Stomach (tissue), 19 donors: ENCODE measurements at places on chromosomes 5 and 9. TPM values are rescaled to one million over a fixed set of nuclear protein-coding genes. Genes with fewer than 3 reads are reported as not detected.

DNA sequence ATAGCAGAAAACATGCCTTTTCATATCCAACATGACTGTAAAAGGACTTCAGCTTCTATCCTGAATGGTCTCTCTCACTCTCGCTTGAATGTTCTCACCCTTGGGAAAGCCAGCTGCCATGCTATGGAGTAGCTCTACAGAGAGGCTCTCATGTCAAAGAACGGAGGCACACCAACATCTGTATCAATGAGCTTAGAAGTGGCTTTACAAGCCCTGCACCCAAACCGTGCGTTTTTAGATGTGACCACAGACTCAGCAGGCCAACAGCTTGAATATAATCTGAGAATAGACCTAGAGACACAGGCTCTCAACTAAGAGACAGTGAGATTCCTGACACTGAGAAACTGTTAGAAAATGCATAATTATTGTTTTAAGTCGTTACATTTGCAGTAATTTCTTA is 1231.6 kb upstream of the CDH9 start:
- no peaks in the 10 kb centered on the region for H3K36me3 ChIP-seq
- no peak for DNase-seq
- H3K27ac ChIP-seq: no peak overlapping the region

The PLAC8L1 gene
- total RNA-seq: not detected

GRCh38 chr5:97998941-97999340 is 774.5 kb upstream of the RGMB start:
- H3K4me3 ChIP-seq: no peak overlapping the region
- H3K27me3 ChIP-seq: no peaks in the 10 kb centered on the region
- H3K4me1 ChIP-seq: no peaks in the 10 kb centered on the region
- no peak for DNase-seq
- H3K27ac ChIP-seq: no peak overlapping the region
- no peaks in the 10 kb centered on the region for H3K36me3 ChIP-seq

The ECM2 gene
- total RNA-seq: 1.2 TPM

DNA sequence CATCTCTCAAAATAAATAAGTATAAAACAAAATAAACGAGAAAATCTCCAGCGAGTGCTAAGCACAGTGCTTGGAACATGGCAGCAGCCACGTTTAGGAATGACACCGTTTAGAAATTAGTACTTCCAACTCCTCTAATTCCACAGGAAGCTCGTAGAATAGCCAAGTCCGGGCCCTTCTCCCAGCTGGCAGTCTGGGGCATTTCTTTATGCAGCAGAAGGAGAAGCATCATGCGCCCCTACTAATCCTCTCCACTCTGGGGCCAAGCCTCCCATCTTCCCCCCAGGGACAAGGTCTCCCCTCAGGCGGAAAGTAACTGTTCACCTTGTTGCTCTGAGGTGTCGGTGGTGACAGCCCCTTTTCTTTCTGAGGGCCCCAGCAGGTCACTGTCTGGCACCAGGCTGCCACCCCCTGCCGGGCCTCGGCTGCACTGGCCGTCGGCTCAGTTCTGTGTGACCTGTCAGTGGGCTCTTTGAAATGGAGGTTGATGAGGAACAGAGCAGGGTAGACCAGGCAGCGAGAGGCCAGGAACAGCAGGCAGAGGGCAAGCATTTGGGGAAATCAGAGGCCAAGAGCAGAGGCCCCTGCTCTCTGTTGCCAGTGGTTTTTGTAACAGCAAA is 113.5 kb upstream of the WWC1 start:
- H3K36me3 ChIP-seq: no peaks in the 10 kb centered on the region
- peak overlapping the region; percentile 25 for H3K27ac ChIP-seq
- H3K4me3 ChIP-seq: no peak overlapping the region
- DNase-seq: no peak
- peaks cover 5% of the 10 kb centered on the region for H3K4me1 ChIP-seq
- no peaks in the 10 kb centered on the region for H3K27me3 ChIP-seq

GRCh38 chr9:89541798-89542197 is 43.9 kb upstream of the SEMA4D start:
- no peak overlapping the region for H3K27ac ChIP-seq
- no peaks in the 10 kb centered on the region for H3K27me3 ChIP-seq

The ADGRV1 gene
- 10.0 TPM for total RNA-seq

DNA sequence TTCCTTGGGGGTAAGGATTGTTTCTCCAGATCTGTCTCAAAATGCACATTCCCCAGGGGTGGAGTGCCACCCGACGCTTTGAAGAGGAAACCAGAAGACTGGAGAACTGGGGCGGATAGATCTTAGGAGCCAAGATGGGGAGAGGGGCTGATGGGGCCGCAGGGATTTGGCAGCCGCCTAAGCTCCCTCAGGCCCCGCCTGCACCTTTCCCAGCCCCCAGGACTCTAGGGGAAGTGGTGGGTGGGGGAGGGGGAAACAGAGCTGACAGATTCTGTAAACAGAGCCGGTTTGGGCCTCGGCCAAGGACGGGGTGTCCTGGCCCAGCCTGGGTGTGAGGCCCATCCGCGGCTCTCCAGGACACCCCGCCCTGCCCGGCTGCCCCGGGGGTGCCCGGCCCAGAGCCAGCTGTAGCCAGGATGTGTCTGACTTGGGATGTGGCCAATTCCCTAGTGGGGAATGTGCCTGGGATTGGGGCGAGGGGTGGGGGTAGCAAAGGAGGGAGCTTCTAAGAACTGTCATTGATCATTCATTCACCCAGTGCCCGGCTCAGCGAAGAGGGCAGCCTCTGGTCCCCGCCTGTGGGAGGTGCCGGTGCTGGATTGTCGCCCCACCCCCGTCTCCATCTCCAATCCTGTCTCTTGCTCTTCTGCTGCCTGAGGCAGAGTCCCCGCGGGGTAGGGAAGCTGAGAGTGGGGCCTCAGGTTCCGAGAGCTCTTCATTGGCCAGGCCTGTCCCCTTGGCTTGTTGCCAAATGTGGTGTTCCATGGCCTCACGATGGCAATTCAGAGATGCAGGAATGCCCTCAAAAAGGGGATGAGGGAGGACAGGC is 54.8 kb upstream of the CDKN2AIPNL start:
- H3K36me3 ChIP-seq: no peaks in the 10 kb centered on the region
- H3K27ac ChIP-seq: peak overlapping the region; percentile 93
- H3K4me3 ChIP-seq: peak overlapping the region; percentile 54

DNA sequence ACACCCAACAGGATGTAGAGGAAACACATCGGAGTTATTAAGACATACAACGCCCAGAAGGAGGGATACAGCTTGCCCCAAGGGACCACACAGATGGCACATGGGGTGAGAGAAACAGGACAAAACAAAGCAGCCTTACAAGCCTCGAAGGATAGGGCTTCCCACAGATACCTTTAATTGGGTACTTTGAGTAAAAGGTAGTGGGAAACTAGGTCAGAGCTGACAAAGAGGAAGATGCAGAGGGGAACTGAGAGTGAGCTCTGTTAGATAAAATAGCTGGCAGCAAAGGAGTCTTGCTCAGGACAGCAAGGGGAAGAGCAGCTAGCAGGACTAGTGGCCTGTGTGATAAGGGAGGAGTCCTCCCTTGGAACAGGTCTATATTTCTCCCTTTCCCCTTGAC is 48.2 kb downstream of the OTP start:
- no peak overlapping the region for H3K4me3 ChIP-seq
- no peak overlapping the region for H3K27ac ChIP-seq
- no peaks in the 10 kb centered on the region for H3K27me3 ChIP-seq
- no peaks in the 10 kb centered on the region for H3K36me3 ChIP-seq
- no peaks in the 10 kb centered on the region for H3K4me1 ChIP-seq
- no peak for DNase-seq

The ARSK gene
- total RNA-seq: 4.3 TPM

DNA sequence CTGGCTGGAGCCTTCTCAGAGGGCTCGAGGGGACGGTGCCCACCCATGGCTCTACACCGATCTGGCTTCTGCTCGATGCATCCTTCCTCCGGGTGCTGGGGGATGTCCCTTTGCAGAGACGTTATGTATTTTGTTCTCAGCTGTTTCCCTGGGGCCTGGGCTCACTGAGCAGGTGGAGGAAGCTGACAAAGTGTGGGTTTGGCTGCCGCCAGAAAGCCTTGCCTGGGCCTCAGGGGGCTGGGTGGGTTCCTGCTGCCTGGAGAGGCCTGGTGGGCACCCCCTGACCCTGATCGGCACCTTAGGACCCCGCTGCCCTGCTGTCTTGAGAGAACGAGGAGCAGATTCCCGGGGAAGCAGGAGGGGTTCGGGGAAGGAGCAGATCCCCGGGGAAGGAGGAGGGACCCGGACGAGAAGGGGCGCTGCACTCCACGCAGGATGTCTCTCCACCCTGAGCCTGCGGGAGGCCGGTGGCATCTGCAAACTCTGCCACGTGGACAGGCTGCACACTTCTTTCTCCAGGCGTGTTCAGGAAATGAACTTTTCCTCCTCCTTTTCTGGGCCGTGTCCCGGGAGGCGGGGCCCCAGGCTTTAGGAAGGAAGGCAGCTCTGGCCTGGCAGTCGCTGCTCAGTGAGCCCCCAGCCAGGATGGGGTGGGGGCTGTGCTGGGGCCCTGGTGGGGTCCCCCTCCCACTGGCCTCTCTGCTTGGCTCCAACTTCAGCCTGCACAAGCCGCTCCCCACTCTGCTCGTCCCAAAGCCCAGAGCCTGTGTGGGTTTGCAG is 148.9 kb downstream of the RXRA start:
- peaks cover 24% of the 10 kb centered on the region for H3K4me1 ChIP-seq
- no peak overlapping the region for H3K4me3 ChIP-seq
- DNase-seq: peak; percentile 56
- H3K27me3 ChIP-seq: no peaks in the 10 kb centered on the region
- H3K27ac ChIP-seq: no peak overlapping the region

GRCh38 chr5:55440188-55440646 is 94.5 kb downstream of the PLPP1 start:
- H3K27ac ChIP-seq: peak overlapping the region; percentile 79
- no peak for DNase-seq
- H3K4me3 ChIP-seq: no peak overlapping the region
- H3K36me3 ChIP-seq: peaks cover 20% of the 10 kb centered on the region
- peaks cover 10% of the 10 kb centered on the region for H3K4me1 ChIP-seq
- no peaks in the 10 kb centered on the region for H3K27me3 ChIP-seq

The PCDHGB1 gene
- total RNA-seq: not detected

DNA sequence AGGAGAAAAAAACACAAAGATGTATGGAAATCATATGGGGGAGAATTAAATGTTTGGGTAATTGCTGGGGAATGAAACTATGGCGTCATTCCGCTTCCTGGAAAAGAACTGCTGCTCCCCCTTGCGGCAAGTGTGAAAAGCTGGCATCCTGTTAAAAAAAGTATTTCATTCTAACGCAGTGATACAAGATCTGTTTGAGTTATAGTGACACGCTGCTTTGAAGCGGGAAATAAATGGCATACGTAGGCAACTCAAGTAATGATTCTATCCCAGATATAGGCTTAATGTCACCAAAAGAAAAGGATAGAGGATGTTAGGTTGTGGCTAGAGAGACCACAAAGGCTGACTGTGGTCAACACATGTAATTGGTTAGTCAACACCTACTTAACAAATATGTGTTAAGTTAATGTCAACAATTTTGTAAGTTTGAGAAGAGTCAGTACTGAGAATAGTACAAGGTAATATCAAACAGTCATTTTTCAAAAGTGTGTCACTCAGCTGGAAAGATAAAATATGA is 70.2 kb upstream of the ALDH1A1 start:
- H3K27me3 ChIP-seq: no peaks in the 10 kb centered on the region
- H3K27ac ChIP-seq: no peak overlapping the region
- H3K36me3 ChIP-seq: no peaks in the 10 kb centered on the region
- no peaks in the 10 kb centered on the region for H3K4me1 ChIP-seq
